Hematopoietic multipotent progenitor cell treated with erythropoietin and hydrocortisone succinate and interleukin-3 and kit ligand, for 4 days (in vitro differentiated cells): ENCODE measurements at places on chromosomes 6 and 20.

DNA sequence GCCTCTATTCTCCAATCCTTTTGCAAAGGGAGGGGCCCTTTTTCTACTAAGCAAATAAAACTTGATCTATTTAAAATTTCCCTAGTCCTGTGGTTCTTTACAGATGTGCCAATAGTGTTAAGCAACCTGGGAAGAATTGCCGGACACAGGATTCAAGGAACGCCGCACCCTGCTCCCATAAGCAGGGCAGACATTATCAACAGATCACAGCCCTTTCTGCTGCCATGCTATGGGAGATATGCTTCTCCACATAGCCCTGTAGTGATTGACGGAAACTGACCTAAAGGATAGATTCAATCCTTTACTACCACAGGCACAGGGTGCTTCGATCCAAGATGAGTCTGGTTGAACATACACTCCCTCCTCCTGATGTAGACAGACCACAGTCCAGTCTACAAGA, 118.4 kb upstream of the TRAF3IP2 start:
- no peak for DNase-seq

- no peak for DNase-seq
Measured at GRCh38 chr6:88712243-88712936, 251.0 kb downstream of the RNGTT start.

DNA sequence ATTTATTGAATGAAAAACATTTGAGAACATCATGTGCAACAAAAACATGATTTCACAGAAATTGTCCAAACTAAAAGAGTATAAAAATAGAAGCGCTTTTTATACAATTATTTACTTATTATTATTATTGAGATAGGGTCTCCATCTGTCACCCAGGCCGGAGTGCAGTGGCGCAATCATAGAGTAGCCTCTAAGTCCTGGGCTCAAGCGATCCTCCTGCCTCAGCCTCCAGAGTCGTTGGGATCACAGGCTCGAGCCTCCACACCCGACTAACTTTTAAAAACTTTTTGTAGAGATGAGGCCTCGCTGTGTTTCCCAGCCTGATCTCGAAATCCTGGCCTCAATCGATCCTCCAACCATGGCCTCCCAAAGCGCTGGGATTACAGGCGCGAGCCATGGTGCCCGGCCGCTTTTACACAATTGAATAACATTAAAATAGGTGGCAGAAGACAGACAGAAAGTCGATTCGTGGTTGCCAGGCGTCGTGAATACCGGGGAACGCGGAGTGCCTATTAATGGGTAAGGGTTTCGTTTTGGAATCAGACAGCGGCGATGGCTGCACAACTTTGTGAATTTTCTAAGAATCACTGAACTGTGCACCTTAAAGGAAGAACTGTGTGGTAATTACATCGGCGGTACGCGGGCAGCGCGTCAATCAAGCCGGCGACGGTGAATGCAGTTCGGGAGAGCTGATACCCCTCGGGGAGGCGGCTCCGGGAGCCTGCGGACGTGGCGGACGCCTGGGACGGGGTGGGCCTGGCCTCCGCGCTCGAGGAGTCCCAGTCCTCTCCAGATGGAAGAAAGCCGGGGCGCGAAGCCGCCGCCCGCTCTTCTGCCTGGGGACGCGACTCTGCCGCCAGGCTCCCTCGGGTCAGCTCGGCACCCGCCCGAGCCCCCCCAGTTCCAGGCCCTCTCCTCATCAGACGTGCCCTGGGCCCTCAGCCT, 807 bp downstream of the TBC1D20 start:
- DNase-seq, result peak; percentile 68

- no peak for DNase-seq
Measured at GRCh38 chr6:21752054-21752811, 158.7 kb downstream of the SOX4 start.

DNA sequence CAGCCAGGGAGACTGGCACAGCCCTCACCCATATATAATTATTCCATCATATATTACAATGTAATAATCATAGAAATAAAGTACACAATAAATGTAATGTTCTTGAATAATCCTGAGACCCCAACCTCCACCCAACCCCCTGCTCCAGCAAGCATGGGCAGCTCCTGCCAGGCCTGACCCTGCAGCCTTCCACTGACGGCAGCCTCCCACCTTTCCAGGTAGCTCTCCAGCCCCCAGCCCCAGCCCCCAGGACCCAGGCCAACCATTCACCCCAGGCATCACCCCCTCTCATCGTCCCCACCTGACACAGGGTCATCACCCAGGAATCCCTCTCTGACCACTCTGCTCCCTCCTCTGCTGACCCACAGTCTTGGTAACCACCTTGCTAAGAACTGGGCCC, 14.6 kb downstream of the TFEB start:
- no peak for DNase-seq

DNA sequence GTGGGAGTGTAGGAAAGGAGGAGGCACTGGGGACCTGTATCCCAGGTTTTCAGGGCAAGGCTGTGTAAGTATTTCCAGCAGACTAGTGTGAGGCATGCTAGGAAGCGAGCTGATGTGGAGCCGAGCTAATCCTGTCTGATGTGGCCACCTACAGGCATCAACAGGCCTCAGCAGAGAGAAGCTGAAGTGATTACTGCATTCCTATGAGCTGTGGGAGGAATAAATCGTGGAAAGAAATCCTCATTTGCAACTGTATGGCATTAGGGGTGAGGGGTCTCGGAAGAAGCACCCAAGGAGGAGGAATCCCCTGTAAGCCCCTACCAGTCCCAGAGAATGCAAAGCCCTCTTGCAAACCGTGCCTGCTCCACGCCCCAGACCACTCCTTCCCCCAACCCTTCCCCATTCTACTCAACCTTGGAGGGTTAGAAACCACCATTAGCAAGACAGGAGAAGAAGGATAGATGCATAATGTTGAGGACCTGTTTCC, 41.6 kb downstream of the C6orf15 start:
- peak; percentile 38 for DNase-seq

DNA sequence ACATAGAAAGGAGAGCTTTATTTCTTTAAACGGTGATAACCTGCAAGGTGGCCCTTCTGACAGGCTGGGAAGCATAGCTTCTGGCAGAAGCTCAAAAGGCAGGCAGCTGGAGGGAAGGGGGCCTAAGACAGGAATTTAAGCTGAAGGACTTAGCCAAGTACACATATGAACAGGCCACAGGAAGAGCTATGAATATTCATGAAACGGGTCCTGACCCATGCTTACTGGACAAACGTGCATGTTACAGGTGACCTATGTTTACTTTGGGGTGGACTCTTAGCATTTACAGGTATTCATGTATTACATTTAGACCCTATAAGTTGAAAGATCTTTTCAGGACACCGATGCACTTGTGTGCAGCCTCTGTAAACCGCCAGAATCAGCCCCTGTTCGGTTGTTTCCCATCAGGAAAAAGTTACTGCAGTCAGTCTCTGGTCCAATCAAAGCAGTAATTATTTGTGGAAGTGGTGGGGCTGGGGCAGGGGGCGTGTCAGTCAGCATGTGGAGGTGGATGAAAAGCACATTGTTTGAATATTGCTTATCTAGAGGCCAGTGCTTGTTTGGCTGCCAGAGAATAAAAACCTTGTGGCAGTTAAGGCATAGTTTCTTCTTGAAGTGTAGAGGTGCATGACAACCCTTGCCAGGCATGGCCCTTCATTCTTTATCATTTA, 2.9 kb upstream of the GZF1 start:
- DNase-seq, result peak; percentile 51

- no peak for DNase-seq
Measured at GRCh38 chr20:38192323-38192885, 27.3 kb upstream of the TGM2 start.
